ENCODE measurements at places on chromosomes 1 and 21.

GRCh38 chr1:53712276-53712675, 26.7 kb downstream of the GLIS1 start:
- DNase-seq: no peak

GRCh38 chr1:173554541-173555250, 48.2 kb downstream of the SLC9C2 start:
- no peak for DNase-seq

DNA sequence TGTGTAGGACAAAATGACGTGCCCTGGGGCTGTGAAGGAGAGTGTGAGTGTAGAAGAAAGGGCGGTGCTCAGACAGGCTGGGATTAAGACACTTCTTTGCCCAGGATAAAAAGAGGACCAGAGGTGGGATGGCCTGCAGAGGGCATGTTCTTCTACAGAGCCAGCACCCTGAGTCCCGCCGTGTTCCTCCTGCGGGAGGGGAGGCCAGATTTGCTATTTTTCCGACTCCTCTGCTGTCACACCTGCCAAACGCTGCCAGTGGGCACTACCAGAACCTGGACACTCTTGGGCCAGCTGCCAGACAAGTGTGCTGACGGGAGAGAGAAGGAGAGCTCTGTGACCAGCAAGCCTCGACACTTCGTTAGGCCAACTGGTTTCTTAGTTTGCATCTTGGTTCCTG, 206.4 kb downstream of the PLD5 start:
- no peak for DNase-seq

DNA sequence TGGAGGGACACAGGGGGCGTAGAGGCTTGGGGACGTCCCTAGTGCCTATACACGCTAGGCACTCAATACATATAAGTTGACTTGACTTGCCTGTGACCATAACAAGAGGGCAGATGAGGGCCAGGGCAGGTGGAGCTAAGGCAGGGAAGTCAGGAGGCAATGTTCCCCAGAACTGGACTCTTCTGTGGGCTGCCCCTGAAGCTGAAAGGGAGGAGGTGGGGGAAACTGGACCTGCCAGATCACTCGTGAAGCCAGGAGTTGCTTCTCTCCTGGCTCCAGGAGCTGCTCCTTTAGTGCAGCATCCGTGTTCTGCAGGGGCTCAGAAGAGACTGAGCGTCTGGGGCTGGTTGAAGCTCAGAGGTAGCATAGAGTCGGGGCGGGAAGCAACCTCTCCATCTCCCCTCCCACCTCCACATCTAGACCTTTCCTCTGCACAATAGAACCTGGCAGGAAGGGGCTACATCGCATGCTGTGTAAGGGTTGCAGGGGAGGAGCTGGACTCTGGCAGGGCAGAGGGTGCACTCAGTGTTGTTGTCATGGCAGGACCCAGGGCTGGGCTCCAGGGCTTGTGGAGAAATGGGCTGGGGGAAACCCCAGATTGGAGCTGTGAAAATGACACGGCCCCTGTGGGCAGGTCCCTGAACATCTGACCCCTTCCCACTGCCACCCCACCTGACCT, 2.9 kb upstream of the SEMA4A start:
- no peak for DNase-seq

- peak; percentile 46 for DNase-seq
Observed at GRCh38 chr1:152111515-152111968, 3.7 kb downstream of the TCHH start.

DNA sequence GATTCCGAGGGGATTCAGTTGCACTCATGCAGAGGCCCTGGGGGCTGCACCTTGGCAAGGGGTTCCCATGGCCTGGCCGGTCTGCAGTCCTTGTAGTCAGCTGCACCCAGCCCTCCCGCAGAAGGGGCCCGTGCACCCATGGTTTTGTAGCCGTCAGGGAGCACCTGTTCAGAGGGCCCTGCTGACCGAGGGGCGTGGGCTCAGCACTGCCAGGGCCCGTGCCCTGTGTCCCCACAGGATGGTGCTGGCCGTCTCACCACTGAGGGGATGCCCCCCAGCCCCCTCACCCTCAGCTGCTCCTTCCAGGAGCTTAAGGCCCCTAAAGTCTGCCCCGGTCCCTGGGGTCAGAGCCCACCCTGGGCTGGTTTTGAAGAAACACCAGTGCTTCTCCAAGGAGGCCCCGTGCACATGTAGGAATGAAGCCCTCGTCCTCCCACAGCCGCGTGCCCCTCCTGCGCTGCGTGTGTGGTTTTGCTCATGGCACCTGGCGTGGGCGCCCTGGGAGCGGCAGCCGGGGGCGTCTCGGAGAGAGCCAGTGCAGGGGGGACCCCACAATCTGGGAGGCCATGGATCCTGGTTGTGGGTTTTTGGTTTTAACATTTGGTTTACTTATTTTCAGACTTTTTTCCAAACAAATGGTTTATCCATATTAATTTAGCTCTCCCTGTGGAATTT, 40.1 kb downstream of the PRKCZ start:
- no peak for DNase-seq

Measured in HEK293T (cell line).